ENCODE measurements at places on chromosomes 2 and 18. TPM values are rescaled to one million over a fixed set of nuclear protein-coding genes. Genes with fewer than 3 reads are reported as not detected.

- no peak overlapping the region for H3K27ac ChIP-seq
- DNase-seq = no peak
- H3K4me3 ChIP-seq = no peak overlapping the region
- no peaks in the 10 kb centered on the region for H3K27me3 ChIP-seq
- H3K4me1 ChIP-seq = no peaks in the 10 kb centered on the region
- no peaks in the 10 kb centered on the region for H3K36me3 ChIP-seq
These were observed 49.9 kb downstream of the TMEM18 start for GRCh38 chr2:627340-627709.

NCKAP5 gene
- total RNA-seq = 0.75 TPM

DNA sequence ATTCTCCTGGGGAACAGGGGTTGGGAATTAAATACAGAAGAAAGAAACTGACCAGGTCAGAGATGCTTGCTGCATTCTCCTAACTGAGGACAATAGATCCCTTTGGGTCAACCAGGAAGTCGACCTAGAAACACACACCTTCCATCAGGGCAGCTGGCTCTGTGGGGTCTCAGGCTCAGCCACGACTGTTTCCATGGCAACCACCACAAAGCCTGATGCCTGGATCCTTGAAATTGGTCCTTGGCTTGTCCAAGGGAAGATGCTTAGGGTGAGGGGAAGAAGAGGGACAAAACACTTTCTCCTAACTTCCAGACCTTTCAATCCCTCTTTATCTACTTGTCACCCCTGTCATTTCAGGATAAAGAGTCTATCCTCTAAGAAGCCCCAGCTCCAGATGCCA, 194.4 kb downstream of the ALK start:
- H3K27ac ChIP-seq = no peak overlapping the region
- no peaks in the 10 kb centered on the region for H3K4me1 ChIP-seq
- H3K4me3 ChIP-seq = no peak overlapping the region
- no peak for DNase-seq
- H3K27me3 ChIP-seq = no peaks in the 10 kb centered on the region

DNA sequence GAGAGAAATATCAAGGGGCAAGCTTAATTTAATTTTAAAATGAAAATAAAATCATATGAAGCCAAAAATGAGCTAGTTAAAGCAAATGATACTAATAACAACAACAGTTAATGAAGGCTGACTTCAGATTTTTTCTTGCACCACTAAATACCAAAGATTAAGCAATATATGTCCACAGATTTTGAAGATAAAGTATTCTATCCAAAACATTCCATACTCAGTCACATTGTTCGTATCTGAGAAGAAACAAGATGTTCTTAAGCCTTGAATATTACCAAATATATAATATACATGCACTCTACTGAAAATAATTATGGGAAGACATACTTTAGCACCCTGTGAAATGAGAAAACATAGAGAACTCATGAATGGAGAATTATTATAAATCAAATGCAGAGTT, 593.3 kb upstream of the SYT4 start:
- no peak overlapping the region for H3K27ac ChIP-seq
- no peaks in the 10 kb centered on the region for H3K27me3 ChIP-seq
- no peak overlapping the region for H3K4me3 ChIP-seq
- no peaks in the 10 kb centered on the region for H3K36me3 ChIP-seq
- H3K4me1 ChIP-seq = no peaks in the 10 kb centered on the region
- DNase-seq = no peak

C18orf54 gene
- total RNA-seq = 0.96 TPM

- no peaks in the 10 kb centered on the region for H3K27me3 ChIP-seq
- no peak overlapping the region for H3K4me3 ChIP-seq
- peak; percentile 28 for DNase-seq
- no peak overlapping the region for H3K27ac ChIP-seq
These were observed 35.9 kb downstream of the ADI1 start for GRCh38 chr2:3483227-3483985.

CCL20 gene
- not detected for total RNA-seq

CHPF gene
- 249 TPM for total RNA-seq

IL37 gene
- not detected for total RNA-seq

INO80B gene
- 79.4 TPM for total RNA-seq

Data from ascending aorta (tissue), 2 donors.